ENCODE measurements at places on chromosomes 12 and 14.
A peak's percentile ranks its signal among the peaks of the same experiment; 100 is the strongest.

- no peak for DNase-seq
These were observed 137.0 kb downstream of the PIWIL1 start for GRCh38 chr12:130474599-130475269.

DNA sequence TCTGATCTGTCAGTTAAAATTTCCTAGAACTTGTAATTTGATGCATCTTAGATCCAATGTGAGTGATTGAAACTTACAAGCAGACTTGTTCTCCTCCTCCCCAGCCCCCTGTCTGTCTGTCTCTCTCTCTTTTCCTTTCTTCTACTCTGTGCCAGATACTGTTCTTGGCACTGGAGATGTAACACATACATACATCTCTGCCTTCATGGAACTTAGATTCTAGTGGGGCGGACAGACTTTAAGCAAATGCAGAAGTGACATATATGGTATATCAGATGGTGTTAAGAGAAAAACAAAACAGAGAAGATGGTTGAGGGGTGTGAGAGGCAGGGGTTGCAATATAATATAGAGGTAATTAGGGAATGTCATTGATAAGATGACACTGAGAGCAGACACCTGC lies 6.6 kb downstream of the CHST11 start:
- DNase-seq, result peak; percentile 57

GRCh38 chr14:90807060-90807459 lies 9.2 kb downstream of the TTC7B start:
- DNase-seq, result no peak

- DNase-seq, result no peak
These were observed 26.2 kb downstream of the KITLG start for GRCh38 chr12:88553941-88554658.

DNA sequence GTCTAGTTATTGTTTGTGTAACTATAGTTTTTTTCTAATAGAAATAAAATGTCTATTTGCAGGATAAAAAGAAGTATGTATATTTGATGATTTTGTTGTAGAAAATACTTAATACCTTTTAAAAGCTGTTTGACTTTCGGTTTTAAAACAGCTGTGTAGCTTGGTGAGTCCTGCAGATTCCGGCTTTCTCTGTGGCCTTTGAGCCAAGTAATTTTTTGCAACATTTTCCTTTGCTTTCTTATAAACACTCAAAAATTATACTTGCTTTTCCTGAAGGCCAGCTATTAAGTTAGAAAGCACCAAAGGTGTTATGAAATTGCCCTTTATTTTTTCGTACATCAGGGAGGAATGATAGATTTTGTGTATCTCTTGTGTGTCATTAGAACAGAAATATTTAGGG lies 63.6 kb downstream of the CRADD start:
- DNase-seq, result peak; percentile 19

DNA sequence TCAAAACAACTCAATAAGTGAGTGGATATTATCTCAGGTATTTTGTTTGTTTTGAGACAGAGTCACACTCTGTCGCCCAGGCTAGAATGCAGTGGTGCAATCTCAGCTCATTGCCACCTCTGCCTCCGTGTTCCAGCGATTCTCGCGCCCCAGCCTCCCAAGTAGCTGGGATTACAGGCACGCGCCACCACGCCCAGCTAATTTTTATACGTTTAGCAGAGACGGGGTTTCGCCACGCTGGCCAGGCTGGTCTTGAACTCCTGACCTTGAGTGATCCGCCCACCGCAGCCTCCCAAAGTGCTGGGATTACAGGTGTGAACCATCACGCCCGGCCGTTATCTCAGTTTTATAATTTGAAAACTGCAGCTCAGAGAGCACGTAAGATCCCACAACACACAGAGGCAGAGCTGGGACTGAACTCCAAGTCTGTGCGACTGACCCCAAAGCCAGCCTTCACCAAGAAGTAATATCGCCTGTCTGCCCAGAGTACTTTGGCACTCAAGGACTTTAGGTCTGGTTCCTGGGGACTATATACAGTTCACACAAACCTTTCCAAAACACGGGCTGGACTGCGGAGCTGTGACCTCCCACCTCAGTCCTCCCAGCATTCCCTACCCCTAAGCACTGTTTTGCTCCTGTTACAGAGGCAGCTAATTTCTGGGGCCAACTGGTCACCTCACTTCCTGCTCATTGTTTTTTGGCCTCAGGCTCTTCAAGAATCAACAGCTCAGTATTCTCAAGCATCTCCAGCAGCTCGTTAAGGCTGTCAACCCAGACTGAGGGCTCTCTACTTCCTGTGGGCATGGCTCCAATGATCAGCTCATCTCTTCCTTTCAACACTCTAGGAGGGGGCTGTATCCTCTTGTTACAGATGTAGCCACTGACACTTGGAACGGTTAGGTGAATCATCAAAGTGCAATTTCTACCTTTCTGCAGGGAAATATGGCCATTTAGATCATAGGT lies 22.5 kb downstream of the TESC start:
- no peak for DNase-seq
